ENCODE measurements at places on chromosomes 5 and 9.

DNA sequence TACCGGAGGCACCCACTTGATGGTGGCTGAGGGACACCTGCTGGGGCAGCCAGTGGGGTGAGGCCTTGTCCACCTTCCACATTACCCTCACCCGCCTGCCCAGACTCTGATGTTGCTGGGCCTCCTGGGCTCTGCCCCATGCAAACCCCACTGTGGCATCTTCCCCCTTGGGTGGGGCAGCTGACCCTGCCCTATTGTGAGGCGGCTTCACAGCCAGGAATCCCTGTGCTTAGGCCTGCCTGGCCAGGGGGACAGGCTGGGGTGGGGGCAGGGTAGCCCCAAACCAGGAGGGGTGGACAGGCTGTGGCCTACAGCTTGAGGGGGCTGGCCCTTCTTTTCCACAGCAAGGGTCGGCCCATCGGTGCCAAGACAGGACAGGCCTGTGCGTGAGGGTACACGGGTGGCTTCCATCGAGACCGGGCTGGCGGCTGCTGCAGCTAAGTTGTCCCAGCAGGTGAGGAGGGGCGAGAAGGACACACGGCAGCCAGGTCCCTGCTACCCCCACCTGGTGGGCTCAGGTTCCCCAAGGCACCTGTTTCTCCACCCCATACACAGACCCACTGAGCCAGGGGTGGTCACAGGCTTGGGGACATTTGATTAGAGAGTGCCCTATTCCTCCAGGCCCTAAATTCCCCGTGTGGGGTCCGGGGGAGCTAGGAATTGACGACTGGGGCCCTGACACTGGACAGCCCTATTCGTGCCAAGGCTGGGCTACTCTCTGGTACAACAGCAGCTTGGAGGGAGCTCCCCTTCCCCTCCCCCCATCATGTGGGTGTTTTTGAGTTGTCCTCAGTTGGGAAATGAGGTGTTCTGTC is 99.2 kb downstream of the PHF2 start:
- no peak for DNase-seq

- no peak for DNase-seq
These were observed 34.5 kb upstream of the TJP2 start for GRCh38 chr9:69139596-69139995.

GRCh38 chr5:74686962-74687751 is 2.1 kb downstream of the HEXB start:
- DNase-seq = no peak

GRCh38 chr5:12237837-12238575 is 333.8 kb upstream of the CTNND2 start:
- no peak for DNase-seq

- no peak for DNase-seq
These were observed 23.5 kb downstream of the KCTD16 start for GRCh38 chr5:144194144-144194543.

GRCh38 chr5:178206166-178207101 is 2.1 kb downstream of the HNRNPAB start:
- DNase-seq = no peak

GRCh38 chr5:176535664-176536131 is 1.5 kb downstream of the RNF44 start:
- DNase-seq = no peak

GRCh38 chr5:93579692-93580062 is 1.3 kb downstream of the NR2F1-AS1 start:
- DNase-seq = no peak

- no peak for DNase-seq
These were observed 1066.1 kb downstream of the NR2F1-AS1 start for GRCh38 chr5:92514896-92515295.

GRCh38 chr5:74624501-74624900 is 16.0 kb downstream of the ENC1 start:
- DNase-seq = no peak

DNA sequence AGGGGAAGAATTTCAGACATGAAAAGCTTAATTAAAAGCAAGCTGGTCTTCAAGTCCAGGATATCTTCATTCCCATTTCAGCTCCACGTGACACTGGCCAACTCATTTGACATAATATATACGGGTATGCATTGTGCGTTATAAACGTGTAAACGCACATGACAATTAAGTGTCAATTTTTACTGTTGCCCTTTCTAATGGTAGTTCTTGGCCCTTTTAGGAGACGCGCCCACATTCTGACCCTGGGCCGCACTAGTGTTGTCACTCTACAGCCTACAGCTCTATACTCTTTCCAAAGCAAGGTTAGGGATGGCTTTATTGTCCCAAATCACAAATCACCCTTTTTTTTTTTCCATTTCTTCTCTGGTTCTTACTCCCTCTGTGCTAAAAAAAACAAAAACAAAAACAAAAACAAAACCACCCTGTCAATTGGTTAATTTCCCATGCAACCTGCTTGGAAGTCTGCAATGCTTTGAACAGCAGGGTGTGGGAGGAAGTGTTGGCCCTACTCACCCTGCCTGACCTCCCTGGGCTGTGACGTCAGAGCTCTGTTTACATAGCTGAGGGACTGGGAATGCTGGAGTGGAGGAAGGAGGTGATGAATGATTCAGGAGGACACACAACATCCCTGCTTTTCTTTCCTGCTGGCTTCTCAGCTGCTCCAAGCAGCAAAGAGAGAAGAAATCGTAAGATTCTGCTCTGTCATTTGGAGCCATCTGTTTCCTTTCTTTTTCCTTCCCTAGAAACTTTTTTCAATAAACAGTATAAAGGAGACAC is 19.3 kb downstream of the RFK start:
- peak; percentile 88 for DNase-seq

DNA sequence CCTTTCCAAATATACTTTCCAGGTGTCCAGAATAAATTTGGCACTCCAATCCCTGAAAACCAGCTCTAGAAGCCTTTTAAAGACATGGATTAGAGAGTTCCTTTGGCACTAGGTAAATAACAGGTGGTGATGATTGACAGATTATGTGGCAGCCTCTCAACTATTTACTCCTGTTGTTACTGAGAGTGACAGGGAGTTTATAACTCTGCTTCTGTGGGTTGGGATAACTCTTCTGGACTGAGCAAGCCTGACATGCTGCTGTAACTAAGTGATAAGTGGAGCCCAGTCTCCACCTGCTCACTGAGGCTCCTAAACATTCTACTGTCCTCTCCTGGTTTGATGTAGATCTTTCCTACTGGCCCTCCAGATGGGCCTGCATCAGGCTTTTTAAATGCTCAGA is 693.2 kb upstream of the FTMT start:
- DNase-seq = no peak

GRCh38 chr9:128805661-128806060 is 12.6 kb upstream of the ENDOG start:
- DNase-seq = no peak

GRCh38 chr9:28779243-28779642 is 1206.0 kb upstream of the C9orf72 start:
- no peak for DNase-seq

GRCh38 chr9:135222881-135223760 is 135.7 kb downstream of the OLFM1 start:
- no peak for DNase-seq

GRCh38 chr9:84229191-84229590 is 111.4 kb downstream of the SLC28A3 start:
- DNase-seq = no peak

DNA sequence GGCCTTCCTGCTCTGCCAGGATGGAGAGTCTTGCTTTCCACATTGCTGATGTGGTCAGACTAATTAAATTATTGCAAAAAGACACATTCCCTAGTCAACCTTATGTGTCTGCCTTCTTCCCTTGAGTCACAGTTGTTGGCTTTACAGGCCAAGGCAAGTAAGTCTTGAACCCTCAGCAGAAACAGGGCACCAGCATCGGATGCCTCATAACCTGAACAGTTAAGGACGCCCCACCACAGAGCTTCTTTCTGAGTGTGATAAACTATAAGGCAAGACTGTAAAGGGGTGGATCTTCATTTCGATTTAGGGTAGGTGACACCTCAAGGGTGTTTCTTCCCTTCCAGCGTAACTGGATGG is 670 bp upstream of the KIF2A start:
- no peak for DNase-seq

DNA sequence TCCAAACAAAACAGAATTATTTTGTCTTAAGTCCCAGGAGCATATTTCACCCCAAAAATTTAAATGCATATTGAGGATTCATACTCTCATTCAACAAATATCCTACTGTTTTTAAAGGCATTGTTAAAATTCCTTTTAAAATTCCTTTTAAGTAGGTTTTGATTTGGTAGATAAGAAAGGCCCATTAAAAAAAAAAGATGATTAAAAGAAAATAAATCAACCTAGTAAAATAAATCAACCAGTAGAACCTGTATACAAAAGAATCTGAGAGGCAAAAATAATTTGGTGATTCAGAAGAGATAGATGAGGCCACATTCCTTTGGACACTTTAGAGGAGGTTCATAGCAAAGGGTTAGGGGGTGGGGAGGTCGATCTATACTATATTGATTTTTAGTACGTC is 585.3 kb upstream of the TLE4 start:
- DNase-seq = no peak

GRCh38 chr5:83864652-83865051 is 144.0 kb upstream of the HAPLN1 start:
- DNase-seq = no peak

DNA sequence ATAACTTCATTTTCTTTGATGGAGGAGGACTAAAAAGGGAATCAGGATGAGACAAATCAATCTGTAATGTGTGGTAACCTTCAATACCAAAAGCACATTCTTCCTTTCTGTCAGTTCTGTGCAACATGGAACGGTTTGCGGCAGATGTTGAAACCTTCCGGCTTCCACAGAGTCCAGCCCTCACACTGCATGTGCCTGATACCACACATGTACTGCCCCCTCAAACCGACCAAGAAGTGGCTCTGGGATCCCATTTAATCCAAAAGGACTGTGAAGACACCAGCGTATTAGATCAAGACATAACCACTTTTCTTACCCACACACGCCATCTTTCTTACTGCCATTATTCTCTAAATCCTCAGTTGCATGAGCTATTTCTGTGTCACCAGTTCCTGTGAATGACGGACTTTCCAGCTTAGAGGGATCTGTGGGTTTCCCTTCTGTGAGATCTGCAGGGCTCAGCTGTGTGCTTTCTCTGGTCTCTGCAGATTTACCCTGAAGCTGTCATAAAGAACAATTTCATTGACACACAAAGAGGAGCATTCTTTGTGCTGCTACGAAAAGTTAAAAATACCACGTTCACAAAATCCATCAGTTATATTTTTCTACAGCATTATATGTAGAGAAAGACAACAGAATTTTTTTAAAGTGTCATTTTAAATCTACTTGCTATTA is 25.8 kb downstream of the NSUN2 start:
- DNase-seq = no peak

GRCh38 chr9:93011114-93011513 is 47.4 kb upstream of the SUSD3 start:
- DNase-seq = no peak

DNA sequence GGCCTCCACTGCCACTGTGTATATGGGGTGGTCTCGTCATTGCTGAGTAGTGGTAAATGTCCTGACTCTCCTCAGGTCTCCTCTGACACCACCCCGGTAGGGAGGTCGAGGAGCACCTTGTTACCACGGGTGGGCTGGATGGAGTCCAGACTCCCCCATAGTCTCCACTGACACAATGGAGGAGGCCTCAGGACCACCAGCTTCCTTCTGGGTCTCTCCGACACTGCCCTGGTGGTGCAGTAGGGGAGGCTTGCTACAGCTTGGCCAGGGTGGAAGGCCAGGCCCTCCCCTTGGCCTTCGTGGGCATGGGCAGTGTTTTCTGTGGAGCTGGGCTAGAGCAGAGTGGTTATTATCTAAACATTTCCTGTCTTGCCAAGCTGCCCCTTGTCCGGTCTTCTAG is 15.4 kb upstream of the SH3PXD2B start:
- no peak for DNase-seq

GRCh38 chr5:141420855-141421488 is at the start of gene PCDHGA11:
Gene PCDHGA11, plus strand, starts transcription at chr5:141421051. Its CDS starts 177 bp downstream, at chr5:141421228.
- DNase-seq = no peak

DNA sequence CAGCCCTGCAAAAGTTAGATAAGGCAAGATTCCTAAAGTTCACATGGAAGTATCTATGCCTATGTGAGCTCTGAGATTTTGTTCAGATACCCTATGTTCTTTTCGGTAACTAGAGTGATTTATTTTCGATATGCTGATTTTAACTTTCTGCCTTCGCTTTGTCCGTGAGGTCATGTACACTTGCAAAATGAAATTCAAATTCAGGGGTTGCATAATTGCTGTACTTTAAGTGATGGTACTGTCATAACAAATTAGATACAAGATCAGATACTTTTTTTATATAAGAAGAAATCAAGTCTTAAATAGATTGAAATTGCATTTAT is 350 bp upstream of the ECPAS start:
- DNase-seq = no peak

- no peak for DNase-seq
These were observed 30.0 kb upstream of the JMY start for GRCh38 chr5:79205965-79206364.

GRCh38 chr5:55485073-55485472 is 49.7 kb downstream of the PLPP1 start:
- no peak for DNase-seq

GRCh38 chr9:136095070-136096058 is at the start of gene NACC2:
Gene NACC2, minus strand, starts transcription at chr9:136095289. Its CDS starts 44,768 bp downstream, at chr9:136050521.
- no peak for DNase-seq

DNA sequence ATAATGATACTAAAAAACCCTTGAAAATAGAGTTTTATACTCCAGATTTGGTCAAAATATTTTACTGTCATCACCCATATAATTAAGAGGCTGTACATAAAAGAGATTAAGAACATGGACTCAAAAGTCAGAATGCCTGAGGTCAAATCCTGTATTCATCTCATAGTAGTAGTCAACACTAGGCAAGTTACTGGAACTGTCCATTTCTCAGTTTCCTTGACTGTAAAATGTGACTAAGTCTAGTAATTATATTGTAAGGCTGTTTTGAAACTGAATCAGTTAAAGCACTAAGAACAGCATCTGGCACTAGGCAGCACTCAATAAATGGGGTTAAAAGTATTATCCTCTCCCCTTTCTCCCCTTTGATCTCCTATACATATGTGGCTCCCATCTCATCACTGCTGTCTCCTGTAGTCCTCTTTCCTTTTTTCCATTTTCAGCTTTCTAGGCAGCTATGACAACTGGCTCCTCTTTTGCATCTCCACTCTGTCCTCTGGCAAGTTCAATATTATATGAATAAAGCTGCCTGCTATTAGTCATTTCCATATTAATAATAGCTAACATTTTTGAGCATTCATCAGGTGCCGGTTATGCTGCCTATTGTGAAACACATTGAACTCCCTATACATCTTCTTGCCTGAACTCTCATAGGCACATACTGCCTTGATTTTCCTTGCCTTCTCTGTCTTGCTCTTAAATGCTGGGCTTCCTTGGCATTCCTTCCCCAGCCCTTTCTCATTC is 185.8 kb upstream of the NREP start:
- no peak for DNase-seq

GRCh38 chr9:2418619-2419018 is 203.0 kb upstream of the VLDLR start:
- no peak for DNase-seq

GRCh38 chr5:163535290-163535689 is 29.9 kb downstream of the MAT2B start:
- DNase-seq = no peak

DNA sequence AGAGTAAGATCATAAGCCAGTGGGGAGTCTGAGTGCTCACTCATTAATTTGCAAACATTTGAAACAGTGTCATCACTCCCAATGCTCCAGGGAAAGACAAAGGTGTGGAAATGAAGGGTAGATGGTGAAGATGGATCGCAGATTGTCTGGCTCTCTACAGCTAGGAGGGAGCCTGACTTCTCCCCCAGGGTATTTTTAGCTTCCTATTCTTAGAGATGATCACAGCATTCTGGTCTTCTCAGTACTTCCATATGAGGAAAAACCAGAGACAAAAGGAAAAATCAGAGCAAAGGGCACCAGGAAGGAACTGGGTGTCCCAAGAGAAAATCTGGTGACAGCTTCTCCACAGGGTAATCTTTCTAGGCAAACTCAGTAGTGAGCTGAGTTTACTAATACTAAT is 401.9 kb upstream of the GRIA1 start:
- no peak for DNase-seq
